ENCODE measurements at places on chromosomes 3 and 15. TPM values are rescaled to one million over a fixed set of nuclear protein-coding genes. Genes with fewer than 3 reads are reported as not detected.

Gene FSIP1
- 1.3 TPM for total RNA-seq

Gene UNC13C
- total RNA-seq: not detected

Gene TTC23
- total RNA-seq: 17.8 TPM

Gene RPUSD2
- total RNA-seq: 9.3 TPM

Gene LRRC2
- 3.6 TPM for total RNA-seq

Gene TRIP4
- 13.4 TPM for total RNA-seq

Gene SLC12A1
- under 0.01 TPM for total RNA-seq

Gene MESP1
- 0.28 TPM for total RNA-seq

Gene STARD5
- total RNA-seq: 21.1 TPM

Gene HRH1
- total RNA-seq: 9.6 TPM

Gene ALPK3
- 3.3 TPM for total RNA-seq

Data from regular cardiac myocyte (primary cell).